ENCODE measurements at places on chromosomes 2 and 18.

- DNase-seq: no peak
These were observed 104.3 kb downstream of the KYNU start for GRCh38 chr2:142981756-142982155.

- no peak for DNase-seq
These were observed 154.1 kb upstream of the THUMPD2 start for GRCh38 chr2:39933196-39933595.

DNA sequence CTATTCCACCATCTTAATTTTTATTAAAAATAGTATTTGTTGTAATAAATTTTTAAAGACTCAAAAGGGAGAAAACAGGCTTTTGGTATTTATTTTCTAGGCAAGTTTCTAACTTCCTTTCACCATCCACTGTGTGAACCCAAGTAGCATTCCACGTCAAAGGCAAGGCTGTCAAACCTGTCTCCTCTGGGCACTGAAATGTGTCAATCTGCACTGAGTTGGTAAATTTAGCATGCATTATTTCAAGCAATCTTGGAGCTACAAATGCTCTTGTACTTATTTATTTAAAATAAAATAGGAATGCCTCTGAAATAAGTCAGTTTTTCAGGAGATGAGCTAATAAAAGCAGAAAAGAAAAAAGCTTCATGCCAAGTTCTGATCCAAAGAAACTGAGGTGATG is 130.9 kb upstream of the CNTNAP5 start:
- no peak for DNase-seq

- no peak for DNase-seq
These were observed 54.7 kb downstream of the LINC00305 start for GRCh38 chr18:64094210-64094609.

DNA sequence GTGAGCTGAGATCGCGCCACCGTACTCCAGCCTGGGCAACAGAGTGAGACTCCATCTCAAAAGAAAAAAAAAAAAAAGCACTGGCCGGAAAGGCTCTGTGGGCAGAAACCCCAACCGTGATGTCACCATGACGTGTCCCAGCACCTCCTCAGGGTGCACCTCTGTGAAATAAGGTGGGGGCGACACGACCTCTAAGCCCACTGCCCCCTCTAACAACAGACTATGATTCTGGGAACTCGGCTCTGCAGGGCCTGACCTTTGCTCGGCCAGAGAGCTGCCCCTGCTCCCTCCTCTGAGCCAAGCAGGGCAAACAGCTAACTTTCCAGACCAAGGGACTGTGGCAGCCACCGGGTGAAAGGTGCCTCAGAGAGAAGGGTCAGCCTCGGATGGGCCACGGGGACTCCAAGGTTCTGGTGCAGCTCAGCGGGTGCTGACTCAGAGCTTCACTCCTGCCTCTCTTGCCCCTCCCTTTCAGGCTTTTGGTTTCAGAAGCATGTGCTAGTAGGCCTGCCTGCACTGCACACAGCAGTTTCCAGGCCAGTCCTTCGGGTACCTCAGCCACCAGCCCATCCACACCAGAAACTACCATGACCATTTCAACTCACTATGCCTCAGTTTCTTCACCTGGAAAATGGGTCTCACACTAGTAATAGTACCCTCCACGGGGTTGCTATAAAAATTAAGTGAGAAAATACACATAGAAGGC is 8.0 kb downstream of the TMBIM1 start:
- no peak for DNase-seq

GRCh38 chr2:202750763-202751427 is 116.1 kb downstream of the FAM117B start:
- DNase-seq: no peak

DNA sequence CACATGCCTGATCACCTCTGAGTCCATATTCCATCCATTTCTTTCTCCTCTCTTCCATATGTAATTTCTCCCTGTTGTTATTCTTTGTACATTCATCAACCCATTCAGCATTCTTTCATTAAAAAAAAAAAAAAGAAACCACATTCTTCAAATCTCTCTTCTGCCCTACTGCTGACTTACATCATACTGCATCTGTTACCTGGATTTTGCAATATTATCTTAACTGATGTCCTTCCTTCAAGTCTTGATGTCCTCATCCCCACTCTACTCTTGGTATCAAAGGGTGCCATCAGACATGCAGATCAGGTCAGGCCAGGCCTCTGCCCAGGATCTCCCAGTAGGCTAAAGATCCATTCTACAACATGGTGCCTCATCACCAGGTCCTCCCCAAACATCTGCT is 90.6 kb downstream of the SGPP2 start:
- no peak for DNase-seq

- DNase-seq: peak; percentile 66
These were observed 2.4 kb upstream of the DTNA start for GRCh38 chr18:34707670-34708069.

GRCh38 chr2:225994748-225995405 is 595.4 kb downstream of the NYAP2 start:
- DNase-seq: no peak

DNA sequence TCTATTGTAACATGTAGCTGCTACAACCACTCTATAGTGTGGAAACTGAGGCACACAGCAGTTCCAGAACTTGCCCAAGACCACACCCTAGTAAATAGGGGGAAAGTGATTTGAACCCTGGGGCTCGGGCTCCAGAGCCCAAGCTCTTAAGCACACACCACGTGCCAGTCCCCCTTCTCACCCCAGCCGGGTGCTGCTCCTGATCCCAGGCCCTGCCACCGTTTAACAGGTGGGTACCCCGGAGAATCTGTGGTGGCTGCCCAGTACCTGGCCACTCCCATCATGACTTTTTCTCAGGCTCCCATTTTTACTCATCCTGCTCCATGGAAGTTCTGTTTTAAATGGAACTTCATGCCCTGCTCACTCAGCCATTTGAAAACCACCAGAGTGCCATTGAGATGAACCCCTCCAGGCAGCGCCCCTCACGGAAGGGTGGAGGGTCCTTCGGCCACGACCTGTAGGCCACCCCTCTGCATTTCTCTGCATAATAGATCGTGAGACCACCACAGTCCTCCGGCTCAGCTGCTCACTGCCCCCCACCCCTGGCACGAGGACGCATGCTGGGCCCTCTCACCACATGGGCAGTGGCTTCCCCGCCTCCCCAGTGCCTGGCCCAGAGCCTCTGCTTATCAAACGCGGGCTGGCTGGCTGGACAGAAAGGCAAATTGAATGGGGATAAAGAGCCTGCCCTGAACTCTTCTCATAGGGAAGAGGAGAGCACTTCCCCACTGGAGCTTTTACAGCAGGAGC is 42.1 kb downstream of the TMEM37 start:
- DNase-seq: no peak

GRCh38 chr2:176056406-176056805 is 27.4 kb downstream of the EVX2 start:
- DNase-seq: peak; percentile 51

DNA sequence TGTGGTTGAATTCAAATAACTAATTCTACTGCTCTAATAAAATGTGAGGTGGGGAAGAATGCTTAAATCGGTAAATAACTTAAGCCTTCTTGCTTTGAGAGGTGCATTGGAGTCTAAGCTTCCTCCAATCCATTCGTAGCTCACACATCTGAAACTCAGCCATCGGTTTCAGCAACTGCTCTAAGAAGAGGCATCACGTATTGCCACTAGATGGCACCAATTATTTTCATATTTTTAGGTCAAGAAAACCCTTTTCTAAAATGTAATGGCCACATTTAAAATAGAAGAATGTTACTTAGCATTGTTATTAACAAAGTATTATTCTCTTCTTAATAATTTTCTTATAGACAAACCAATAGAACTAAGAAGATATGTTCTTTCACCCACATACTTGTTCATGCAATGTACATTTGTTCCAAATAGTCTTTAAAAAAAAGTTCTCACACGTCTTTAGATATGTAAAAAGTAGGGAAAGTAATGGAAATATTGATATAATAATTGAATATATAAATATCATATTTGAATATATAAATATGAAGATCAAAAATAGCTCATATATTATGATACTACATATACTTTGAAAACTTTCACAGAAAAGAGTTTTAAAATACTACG is 229.8 kb downstream of the CCDC178 start:
- DNase-seq: peak; percentile 56

GRCh38 chr18:12313530-12314245 is 5.6 kb downstream of the TUBB6 start:
- DNase-seq: no peak

DNA sequence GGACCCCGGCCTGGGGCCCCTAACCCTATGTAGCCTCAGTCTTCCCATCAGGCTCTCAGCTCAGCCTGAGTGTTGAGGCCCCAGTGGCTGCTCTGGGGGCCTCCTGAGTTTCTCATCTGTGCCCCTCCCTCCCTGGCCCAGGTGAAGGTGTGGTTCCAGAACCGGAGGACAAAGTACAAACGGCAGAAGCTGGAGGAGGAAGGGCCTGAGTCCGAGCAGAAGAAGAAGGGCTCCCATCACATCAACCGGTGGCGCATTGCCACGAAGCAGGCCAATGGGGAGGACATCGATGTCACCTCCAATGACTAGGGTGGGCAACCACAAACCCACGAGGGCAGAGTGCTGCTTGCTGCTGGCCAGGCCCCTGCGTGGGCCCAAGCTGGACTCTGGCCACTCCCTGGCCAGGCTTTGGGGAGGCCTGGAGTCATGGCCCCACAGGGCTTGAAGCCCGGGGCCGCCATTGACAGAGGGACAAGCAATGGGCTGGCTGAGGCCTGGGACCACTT is 16.4 kb downstream of the EMX1 start:
- DNase-seq: no peak

GRCh38 chr2:207750345-207750744 is 19.4 kb downstream of the FZD5 start:
- peak; percentile 91 for DNase-seq

DNA sequence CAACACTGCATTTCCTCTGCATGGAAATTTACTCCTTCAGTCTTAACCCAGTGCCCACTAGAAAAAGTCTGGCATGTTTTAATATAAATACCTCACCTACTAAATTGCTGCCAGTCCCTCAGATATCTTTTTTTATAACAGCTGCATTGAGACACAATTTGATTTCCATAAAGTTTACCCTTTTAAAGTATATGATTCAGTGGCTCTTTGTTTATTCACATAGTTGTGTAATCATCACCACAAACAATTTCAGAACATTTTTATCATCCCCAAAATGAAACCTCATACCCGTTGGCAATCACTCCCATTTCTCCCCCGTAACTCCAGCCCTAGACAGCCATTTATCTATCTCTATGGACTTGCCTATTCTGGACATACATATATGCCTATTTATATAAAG is 17.0 kb upstream of the FRZB start:
- DNase-seq: no peak

- no peak for DNase-seq
These were observed 151.5 kb downstream of the NCKAP5 start for GRCh38 chr2:133416736-133417135.

DNA sequence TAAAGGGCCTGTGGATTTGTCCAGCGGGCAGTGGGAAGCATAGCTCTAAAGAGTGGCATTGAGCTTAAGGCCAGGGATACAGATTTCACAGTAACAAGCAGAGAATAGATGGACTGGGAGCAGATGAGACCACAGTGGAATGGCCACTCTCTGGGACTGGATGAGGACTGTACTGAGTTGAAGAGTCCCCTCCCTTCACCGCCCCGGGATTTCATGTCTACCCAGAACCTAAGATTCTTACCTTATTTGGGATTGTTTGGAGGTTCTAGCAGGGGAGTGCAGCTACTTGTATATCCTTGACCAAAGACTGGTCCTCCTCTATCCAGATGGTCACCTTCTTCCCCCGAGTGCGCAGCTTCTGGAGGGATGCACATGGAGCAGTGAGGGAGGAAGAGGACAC is 28.0 kb upstream of the EFEMP1 start:
- DNase-seq: no peak

- DNase-seq: no peak
These were observed 35.6 kb downstream of the PIGN start for GRCh38 chr18:62151068-62151771.
